ENCODE measurements at places on chromosomes 16 and 17. TPM values are rescaled to one million over a fixed set of nuclear protein-coding genes. Genes with fewer than 3 reads are reported as not detected.
A peak's percentile ranks its signal among the peaks of the same experiment; 100 is the strongest.

SLX1B gene
- 40.6 TPM for total RNA-seq

LRRC37A3 gene
- total RNA-seq = 40.6 TPM

ANKRD40 gene
- 39.2 TPM for total RNA-seq

MYOCD gene
- total RNA-seq = 19.2 TPM

SLC16A13 gene
- 19.6 TPM for total RNA-seq

DNA sequence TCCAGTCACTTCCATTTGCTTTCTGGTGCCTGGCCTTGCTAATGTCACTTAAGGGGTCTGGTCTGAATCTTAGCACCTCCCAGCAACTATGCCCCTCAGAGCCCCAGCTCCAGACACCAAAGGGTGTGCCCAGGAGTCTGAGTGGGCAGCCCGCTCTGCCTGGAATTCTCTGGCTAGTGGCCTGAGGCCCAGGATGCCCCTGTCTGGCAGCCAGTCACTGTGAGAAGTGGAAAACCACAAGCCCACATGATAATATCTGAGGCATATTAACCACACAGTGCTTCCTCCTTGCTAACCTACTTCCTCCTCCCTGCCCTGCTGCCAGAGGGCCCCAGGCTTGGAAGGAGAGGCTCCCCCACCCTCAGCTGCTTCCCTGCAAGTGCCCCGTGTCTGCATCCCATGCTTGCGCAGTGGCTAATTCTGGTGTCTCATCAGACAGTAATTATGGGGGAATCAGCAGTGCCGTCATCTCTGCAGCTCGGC, 14.0 kb downstream of the SRCIN1 start:
- no peak overlapping the region for H3K27ac ChIP-seq
- no peak overlapping the region for H3K4me3 ChIP-seq
- H3K36me3 ChIP-seq = no peaks in the 10 kb centered on the region
- no peaks in the 10 kb centered on the region for H3K4me1 ChIP-seq

- DNase-seq = no peak
- H3K4me1 ChIP-seq = no peaks in the 10 kb centered on the region
- no peak overlapping the region for H3K4me3 ChIP-seq
- H3K27ac ChIP-seq = no peak overlapping the region
- H3K36me3 ChIP-seq = no peaks in the 10 kb centered on the region
Observed at GRCh38 chr16:83494459-83494858, 313.3 kb upstream of the HSBP1 start.

- H3K27me3 ChIP-seq = peaks cover 24% of the 10 kb centered on the region
- no peak overlapping the region for H3K4me3 ChIP-seq
- H3K27ac ChIP-seq = no peak overlapping the region
Observed at GRCh38 chr17:42309986-42310786, 21.9 kb downstream of the STAT5A start.

GRCh38 chr17:57657211-57657610, 87.9 kb downstream of the CCDC182 start:
- H3K27ac ChIP-seq = no peak overlapping the region
- peaks cover 12% of the 10 kb centered on the region for H3K36me3 ChIP-seq
- H3K27me3 ChIP-seq = no peaks in the 10 kb centered on the region
- DNase-seq = no peak

DNA sequence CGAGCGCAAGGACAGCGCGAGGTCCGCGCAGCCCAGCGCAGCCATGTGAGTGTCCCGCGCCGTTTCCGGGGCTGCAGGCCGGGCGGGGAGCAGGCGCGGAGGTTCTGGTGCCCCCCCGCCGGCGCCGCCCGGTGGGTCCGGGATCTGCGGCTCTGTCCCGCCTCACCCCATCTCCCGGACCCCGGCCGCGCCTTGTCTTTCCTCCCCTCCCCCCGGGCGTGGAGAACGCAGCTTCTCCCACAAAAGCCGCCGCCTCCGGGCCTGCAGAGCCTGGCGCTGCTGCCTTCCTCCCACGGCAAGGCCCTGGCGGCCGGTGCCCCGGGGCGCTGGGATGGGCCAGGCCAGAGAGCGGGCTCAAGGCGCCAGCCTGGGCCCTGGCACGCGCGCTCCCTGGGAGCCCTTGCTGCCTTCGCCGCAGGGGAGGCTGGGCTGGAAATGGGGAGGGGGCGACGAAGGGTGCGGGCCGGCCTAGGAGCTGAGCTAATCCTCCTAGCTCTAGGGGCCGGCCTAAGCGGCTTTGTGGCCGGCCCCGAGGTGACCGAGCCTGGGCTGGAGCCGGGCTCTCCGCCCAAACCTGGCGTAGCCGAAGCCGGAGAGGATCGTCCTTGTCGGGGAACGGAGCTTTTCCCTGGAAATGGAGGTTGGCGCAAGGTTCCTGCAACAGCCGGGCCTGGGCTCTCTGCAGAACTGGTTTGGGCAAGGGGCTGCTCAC, 397 bp downstream of the RIPOR1 start:
- no peaks in the 10 kb centered on the region for H3K36me3 ChIP-seq
- peak overlapping the region; percentile 93 for H3K27ac ChIP-seq
- DNase-seq = peak; percentile 41
- peaks cover 15% of the 10 kb centered on the region for H3K4me1 ChIP-seq
- peaks cover 24% of the 10 kb centered on the region for H3K27me3 ChIP-seq
- H3K4me3 ChIP-seq = peak overlapping the region; percentile 87

GRCh38 chr17:9291912-9292560, 270.7 kb downstream of the NTN1 start:
- no peaks in the 10 kb centered on the region for H3K36me3 ChIP-seq
- peaks cover 10% of the 10 kb centered on the region for H3K27me3 ChIP-seq
- H3K4me1 ChIP-seq = no peaks in the 10 kb centered on the region
- DNase-seq = peak; percentile 14

DNA sequence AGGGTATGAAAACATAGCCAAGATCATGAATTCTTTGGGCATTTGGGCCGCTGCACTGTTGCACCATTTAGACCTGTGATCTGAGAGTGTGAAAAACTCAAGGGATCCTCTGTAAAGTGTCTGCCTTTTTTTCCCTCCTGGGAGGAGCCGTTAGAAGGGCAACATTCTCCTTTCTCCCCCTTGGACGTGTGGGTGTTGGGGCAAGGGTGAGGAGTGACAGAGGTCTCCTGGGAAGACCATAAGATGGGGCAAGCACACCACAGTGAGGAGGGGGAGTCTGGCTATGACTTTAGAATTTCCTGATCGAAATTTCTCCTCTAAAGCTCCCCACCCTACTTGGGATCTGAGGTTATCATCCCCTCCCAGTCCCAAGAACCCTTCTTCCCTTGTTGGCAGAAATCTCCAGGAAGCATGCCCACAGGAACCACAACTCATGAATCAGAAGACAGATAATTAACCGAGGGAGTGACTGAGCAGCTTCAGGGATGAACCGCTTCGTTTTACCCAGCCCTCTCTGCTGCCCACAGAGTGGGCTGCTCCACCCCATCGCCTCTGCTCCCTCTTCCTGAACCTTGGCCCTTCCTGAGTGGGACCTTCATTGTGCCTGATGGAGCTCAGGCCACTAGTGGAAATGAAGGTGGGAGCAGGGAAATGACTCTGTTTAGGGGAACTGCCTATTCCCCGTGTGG, 4.2 kb downstream of the ITGB3 start:
- H3K27ac ChIP-seq = no peak overlapping the region
- H3K27me3 ChIP-seq = peaks cover 64% of the 10 kb centered on the region
- H3K4me1 ChIP-seq = peaks cover 3% of the 10 kb centered on the region
- DNase-seq = no peak
- no peaks in the 10 kb centered on the region for H3K36me3 ChIP-seq
- H3K4me3 ChIP-seq = no peak overlapping the region

- H3K4me1 ChIP-seq = peaks cover 1% of the 10 kb centered on the region
- H3K27me3 ChIP-seq = no peaks in the 10 kb centered on the region
- H3K4me3 ChIP-seq = no peak overlapping the region
- peak overlapping the region; percentile 8 for H3K27ac ChIP-seq
- DNase-seq = no peak
Observed at GRCh38 chr16:55489956-55490265, 10.9 kb downstream of the MMP2 start.

Measured in progenitor cell of endocrine pancreas (in vitro differentiated cells).